Fibroblast of lung (primary cell): ENCODE measurements at places on chromosomes 3 and 15. TPM values are rescaled to one million over a fixed set of nuclear protein-coding genes. Genes with fewer than 3 reads are reported as not detected.

MOBP gene
- not detected in 2 replicates for total RNA-seq

CEMIP gene
- 324 and 946 TPM in 2 replicates for total RNA-seq

TRAT1 gene
- not detected in 2 replicates for total RNA-seq

PLSCR2 gene
- 0.17 TPM in 1 of 2 replicates, not detected in the other for total RNA-seq

LRRC31 gene
- total RNA-seq = not detected in 2 replicates

LRRFIP2 gene
- 75.8 and 149 TPM in 2 replicates for total RNA-seq

KY gene
- under 0.01 and 0.51 TPM in 2 replicates for total RNA-seq

SCAP gene
- 51.6 and 67.7 TPM in 2 replicates for total RNA-seq

SLC25A36 gene
- total RNA-seq = 55.0 and 78.6 TPM in 2 replicates

TGM5 gene
- total RNA-seq = under 0.01 TPM in 1 of 2 replicates, not detected in the other

SKOR1 gene
- total RNA-seq = under 0.01 and 0.17 TPM in 2 replicates

FANCD2OS gene
- not detected in 2 replicates for total RNA-seq

DNA sequence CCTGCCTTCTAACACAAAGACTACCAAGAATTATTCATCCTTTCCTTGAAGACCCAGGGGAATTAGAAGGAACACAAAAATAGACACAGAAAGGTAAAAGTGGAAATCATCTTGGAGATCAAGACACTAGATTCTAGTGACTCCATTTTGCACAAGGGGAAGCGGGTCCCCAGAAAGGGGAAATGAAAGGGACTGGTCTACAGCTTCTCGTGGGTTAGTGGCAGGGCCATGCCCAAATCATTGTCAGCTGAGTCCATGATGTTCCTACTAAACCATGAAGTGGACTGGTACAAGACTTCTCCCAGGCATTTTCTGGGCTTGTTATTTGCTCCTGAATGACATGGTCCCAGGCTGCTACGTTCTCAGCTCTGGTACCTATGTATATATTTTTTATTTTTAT, 230.7 kb upstream of the TPRG1 start:
- no peak for DNase-seq

DNA sequence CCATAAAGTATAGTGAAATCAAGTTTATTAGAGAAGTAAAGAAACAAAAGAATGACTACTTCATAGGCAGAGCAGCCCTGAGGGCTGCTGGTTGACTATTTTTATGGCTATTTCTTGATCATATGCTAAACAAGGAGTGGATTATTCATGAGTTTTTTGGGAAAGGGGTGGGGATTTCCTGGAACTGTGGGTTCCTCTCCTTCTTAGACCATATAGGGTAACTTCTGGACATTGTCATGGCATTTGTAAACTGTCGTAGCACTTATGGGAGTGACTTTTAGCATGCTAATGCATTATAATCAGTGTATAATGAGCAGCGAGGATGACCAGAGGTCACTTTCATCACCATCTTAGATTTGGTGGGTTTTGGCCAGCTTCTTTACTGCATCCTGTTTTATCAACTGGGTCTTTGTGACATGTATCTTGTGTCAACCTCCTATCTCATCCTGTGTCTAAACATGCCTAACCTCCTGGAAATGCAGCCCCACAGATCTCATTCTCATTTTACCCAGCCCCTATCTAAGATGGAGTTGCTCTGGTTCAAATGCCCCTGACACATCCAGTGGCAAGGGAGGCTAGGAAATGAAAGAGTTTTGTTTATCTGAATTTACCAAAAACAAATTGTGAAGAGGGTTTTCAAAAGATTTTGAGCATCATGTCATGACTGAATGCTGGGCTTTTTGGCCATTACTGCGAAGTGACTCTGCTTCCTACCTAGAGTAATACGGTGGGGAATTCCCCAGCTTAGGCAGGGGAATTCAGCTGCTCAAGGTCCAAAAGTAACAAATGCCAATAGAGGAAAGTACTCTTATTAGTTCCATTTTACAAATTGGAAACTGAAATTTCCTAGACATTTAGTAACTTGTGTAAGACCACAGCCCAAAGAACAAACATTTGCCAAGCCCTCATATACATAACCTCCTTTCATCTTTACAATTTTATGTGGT, 6.2 kb upstream of the SPSB4 start:
- DNase-seq = no peak

GRCh38 chr3:49428752-49429080, 408 bp downstream of the NICN1 start:
- DNase-seq = no peak

DNA sequence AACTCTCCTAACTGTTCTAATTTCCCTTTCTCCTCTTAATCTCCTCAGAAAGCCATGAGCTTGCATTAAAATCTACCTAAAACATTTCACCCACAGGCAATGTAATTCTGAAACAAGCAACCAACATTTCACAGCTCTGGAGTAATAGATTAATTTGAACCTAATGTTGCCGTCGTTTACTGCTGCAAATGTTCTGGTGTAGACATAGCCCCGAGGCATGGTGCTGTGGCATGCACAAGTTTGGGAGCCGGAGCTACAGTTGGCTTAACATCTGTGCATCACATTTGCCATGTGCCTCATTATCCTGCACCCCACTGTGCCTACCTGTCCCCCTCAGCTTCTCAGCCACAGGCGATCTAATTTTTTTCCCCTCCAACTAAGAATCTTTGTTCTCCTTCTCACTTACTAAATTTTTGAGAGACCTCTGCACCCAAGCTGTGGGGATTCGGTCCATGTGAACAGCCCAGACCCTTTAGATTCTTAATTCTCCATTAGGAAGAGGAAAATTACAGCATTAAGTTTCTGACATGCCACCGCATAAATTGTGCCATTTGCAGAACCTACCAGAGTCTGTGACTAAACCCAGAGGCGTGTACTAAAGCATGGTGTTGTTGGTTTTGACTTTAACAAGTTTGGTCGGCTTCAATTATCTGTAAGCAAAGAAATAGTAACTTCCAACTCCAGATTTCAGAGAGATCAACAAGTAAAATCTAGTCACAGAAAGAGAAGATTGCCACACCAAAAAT, 419.2 kb downstream of the MECOM start:
- no peak for DNase-seq

DNA sequence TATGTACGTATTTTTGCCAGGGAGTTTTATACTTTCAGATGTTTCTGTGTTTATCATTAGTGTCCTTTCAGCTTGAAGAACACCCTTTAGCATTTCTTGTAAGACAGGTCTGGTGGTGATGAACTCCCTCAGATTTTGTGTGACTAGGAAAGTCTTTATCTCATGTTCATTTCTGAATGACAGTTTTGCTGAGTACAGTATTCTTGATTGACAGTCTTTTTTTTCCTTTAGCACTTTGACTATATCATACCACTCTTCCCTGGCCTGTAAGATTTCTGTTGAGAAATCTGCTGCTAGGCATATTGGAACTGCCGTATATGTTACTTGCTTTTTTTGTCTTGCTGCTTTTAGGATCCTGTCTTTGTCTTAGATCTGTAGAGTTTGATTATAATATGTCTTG, 5.8 kb downstream of the LNP1 start:
- no peak for DNase-seq

- peak; percentile 31 for DNase-seq
These were observed 808.0 kb upstream of the NR2F2 start for GRCh38 chr15:95522533-95522932.

GRCh38 chr3:45551214-45552010, 43.1 kb upstream of the LIMD1 start:
- DNase-seq = peak; percentile 95

- no peak for DNase-seq
These were observed 112.6 kb downstream of the UACA start for GRCh38 chr15:70650567-70651302.

DNA sequence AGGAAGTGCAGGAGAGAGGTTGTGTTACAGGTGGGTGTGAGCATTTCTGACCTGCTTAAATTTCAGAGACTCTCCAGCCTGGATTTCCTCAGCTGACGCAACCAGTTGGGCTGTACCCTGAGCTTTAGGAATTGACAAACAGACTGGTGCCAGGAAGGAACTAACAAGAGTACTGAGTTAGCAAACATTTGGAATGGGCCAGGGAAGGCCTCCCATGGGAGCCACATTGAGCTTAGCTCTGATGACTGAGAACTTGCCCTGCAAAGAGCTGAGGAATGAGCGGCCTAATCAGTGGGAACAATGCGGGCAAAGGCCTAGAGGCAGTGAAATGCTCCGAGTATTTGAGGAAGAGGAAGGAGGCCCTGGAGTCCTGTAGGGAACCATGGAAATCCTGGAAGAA, 254.2 kb downstream of the FEZF2 start:
- no peak for DNase-seq

DNA sequence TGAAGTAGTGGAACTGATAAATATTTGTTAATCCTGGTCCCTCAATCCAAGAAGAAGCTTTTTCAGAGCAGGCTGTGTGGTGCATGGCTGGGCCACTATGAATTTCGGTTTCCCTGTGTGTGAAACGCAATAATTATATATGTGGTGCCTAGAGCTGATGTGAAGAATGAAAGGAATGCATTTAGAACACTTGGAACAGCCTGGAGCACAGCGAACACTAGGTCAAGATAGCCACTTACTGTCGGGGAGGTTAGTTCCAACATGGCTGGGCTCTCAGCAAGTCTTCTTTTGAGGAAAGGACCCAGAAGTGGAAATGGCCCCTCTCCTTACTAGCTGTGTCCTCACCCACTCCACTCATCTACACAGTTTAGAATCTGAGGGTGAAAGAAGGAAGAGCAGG, 245.7 kb downstream of the FHIT start:
- DNase-seq = no peak

GRCh38 chr3:123618768-123619484, 34.1 kb upstream of the HACD2 start:
- DNase-seq = peak; percentile 74

- no peak for DNase-seq
These were observed 113.1 kb downstream of the POLR2M start for GRCh38 chr15:57819646-57820045.

DNA sequence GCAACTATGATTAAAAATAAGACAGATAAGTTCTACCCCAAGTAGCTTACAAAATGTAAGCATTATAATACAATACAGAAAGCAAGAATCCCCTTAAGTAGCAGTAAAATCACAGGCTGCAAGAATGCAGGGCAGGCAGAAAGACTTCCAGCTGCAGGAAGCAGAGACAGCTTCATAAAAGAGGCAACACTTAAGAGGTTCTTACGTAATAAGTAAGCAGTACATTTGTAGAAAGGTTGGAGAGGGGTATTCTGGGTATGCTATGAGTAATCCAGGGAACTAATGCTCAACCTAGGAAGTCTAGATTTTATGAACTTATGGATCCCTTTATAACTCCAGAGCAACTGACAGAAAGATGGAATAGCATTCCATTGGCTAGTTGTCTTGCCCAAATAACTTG, 151.6 kb downstream of the IL5RA start:
- no peak for DNase-seq

DNA sequence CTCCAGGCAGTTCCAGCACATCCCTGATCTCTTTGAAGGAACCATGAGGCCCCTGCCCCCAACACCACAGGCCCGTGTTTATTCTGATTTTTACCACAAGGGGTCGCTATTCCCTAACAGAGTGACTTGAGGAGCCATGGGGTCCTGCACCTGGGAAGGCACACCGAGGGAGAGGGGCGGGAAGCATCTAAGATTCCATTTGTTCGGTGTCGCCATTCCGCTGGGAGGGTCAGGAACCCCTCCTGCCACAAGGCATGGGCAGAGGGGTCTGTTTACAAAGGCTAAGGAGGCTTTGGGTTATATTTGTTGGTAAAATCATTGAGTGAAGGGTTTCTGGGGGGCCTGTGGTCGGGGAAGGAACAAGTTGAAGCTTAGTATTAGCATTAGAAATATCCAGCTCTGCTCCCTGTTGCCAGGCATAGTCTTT, 77.1 kb downstream of the WDR76 start:
- peak; percentile 48 for DNase-seq

DNA sequence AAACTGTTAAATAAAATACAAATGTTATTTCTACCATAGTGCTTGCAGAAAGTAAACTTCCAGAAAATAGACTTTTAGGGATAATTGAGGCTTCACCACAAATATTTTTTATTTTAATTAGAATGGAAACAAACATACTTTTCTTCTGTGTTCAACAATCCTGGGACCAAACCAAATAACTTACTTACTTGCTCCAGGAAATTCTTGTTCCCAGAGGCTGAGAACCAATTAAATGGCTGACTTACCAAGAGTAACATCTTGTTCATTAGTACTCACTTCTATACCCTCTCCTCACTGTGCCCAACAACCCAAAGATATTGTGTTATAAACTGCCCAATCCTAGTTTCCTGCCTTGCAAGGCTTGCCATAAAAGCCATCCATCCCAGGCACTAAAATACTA, 172.2 kb upstream of the PFN2 start:
- DNase-seq = no peak

DNA sequence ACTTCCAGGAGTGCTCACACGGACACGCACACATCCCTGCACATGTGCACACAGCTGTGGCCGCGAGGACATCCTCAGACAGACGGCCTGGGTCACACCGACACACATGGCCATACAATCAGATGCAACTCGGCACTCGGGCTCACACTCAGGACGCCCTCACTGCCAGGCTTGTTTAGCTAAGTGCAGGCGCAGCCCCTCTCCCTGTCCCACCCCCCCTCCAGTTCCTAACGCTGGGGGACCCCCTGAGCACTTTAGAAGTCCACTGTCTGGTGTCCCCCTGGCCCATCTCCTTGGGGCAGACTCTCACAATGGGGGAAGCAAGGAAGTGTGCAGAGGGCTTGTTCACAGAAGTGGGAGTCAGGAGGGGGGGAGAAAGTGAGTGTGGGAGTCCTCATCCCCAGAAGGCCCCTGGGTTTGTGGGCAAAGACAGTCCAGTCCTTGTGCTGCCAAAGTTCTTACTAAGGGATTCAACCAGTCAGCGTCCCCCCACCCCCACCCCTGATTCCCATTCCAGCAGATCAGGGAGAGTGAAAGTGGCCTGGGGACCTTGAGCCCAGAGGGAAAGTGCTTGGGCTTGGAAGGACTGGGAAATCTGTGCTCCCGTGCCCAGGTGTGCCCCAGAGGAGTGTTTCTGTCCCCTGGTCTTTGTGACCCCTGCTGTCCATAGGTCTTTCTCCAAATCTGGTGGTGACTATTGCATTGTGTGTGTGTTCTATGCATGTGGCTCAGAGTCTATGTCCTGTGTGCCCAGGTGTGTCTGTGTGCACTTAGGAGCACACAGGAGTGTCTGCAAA, 767 bp upstream of the GATA2 start:
- DNase-seq = no peak

GRCh38 chr3:143135150-143135549, 15.6 kb downstream of the CHST2 start:
- DNase-seq = peak; percentile 99

GRCh38 chr3:12817343-12817710, 20.8 kb downstream of the CAND2 start:
- DNase-seq = no peak

DNA sequence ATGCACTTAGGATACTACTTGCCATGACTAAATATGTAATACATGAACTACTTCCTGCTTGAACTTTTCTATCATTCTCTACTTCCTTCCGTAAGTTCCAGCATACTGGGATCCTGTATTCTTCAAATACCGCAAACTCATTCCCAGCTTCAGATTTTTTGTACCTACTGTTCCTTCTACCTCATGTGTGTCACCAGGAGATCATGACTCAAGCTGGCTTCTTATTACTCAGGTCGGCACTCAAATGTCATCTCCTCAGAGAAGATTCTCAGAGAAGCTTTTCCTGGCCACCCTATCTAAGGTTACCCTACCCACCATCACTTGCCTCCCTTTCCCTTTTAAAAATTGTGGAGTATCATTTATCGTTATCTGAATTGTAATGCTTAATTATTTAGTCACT, 66.7 kb downstream of the RFX7 start:
- peak; percentile 5 for DNase-seq

- DNase-seq = peak; percentile 16
These were observed 78.9 kb downstream of the CDIN1 start for GRCh38 chr15:36658312-36658711.

- DNase-seq = no peak
These were observed 16.0 kb downstream of the FOXL2NB start for GRCh38 chr3:138962854-138963560.
